ENCODE measurements at places on chromosomes 16 and 17. TPM values are rescaled to one million over a fixed set of nuclear protein-coding genes. Genes with fewer than 3 reads are reported as not detected.

The CNGB1 gene
- total RNA-seq, result not detected

The ABCA8 gene
- total RNA-seq, result 36.2 TPM

The ALOX12 gene
- total RNA-seq, result not detected

The PPY gene
- total RNA-seq, result not detected

The CIAPIN1 gene
- 39.8 TPM for total RNA-seq

The NUPR1 gene
- 27.9 TPM for total RNA-seq

The FZD2 gene
- total RNA-seq, result 15.9 TPM

The TTYH2 gene
- 1.2 TPM for total RNA-seq

The KRTAP2-3 gene
- total RNA-seq, result not detected

The METRN gene
- total RNA-seq, result 30.9 TPM

The KRT33A gene
- total RNA-seq, result not detected

The CCL7 gene
- total RNA-seq, result 0.36 TPM

The SP2 gene
- 2.4 TPM for total RNA-seq

The ZNF594 gene
- 8.7 TPM for total RNA-seq

The PRR35 gene
- total RNA-seq, result under 0.01 TPM

The DPEP2 gene
- total RNA-seq, result not detected

The GNG13 gene
- total RNA-seq, result not detected

The GDPD1 gene
- 1.1 TPM for total RNA-seq

The GAA gene
- 76.7 TPM for total RNA-seq

The KRTAP9-2 gene
- not detected for total RNA-seq

The CACNG1 gene
- total RNA-seq, result not detected

The DDX52 gene
- total RNA-seq, result 29.3 TPM

The KCNAB3 gene
- total RNA-seq, result under 0.01 TPM

The AOC3 gene
- total RNA-seq, result not detected

The CLEC3A gene
- not detected for total RNA-seq

The TEKT5 gene
- total RNA-seq, result 0.29 TPM

The TBC1D24 gene
- 16.6 TPM for total RNA-seq

The BEAN1 gene
- 0.29 TPM for total RNA-seq

The KRT12 gene
- total RNA-seq, result not detected

The C17orf100 gene
- 0.72 TPM for total RNA-seq

The SPNS2 gene
- total RNA-seq, result under 0.01 TPM

The SP6 gene
- under 0.01 TPM for total RNA-seq

The NXPH3 gene
- total RNA-seq, result 1.8 TPM

The YBX2 gene
- total RNA-seq, result under 0.01 TPM

The ZNF785 gene
- 13.6 TPM for total RNA-seq

The FOXN1 gene
- not detected for total RNA-seq

The CBX2 gene
- 0.88 TPM for total RNA-seq

The C17orf67 gene
- 0.36 TPM for total RNA-seq

The TMUB2 gene
- total RNA-seq, result 27.9 TPM

The NSMCE1 gene
- 71.3 TPM for total RNA-seq

The CHD9 gene
- total RNA-seq, result 83.6 TPM
